PC-9 (cell line): ENCODE measurements at places on chromosomes 3 and 15. TPM values are rescaled to one million over a fixed set of nuclear protein-coding genes. Genes with fewer than 3 reads are reported as not detected.

DNA sequence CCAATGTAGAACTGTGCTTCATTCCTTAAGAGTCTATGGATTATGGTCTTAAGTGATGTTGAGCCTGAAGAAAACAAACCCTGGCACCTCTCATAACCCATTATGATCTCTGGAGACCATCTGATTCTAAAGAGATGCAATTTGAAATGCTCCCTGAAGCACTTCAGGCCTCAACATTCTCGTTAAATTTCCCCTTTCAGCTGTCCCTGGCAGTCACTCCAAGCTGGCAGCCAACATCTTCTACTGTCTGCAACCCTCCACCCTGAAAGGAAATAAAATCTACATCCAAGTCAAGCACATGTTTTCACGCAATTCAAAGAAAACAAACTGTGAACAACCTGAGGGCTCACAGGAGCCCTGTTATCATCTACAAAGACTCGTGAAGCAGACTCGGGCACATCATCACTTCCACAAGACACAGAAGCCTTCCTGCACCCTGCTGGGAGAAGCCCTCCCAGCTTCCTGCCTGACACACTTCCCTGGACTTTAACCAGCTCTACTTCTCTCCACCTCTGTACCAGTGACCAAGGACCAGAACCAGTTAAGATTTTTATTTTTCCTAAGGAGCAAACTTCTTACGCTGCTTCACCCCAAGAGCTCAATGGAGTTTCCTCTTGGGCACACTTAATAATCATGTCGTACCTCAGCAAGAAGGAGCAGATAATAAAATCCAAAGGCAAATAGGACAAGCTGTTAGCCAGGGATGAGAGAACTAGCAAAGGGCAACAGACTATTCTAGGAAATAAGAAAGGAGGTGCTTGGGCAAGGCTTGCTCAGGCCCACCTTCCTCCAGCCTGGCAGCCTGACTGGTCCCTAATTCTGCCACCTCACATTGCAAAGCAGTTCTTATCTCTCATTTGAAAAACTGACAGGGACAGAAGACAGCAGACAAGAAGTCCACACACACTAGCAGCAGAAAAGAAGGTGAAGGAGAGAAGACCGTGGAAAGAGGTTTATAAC, 67.1 kb downstream of the MAGI1 start:
- H3K4me1 ChIP-seq, result no peaks in the 10 kb centered on the region
- DNase-seq, result no peak
- no peak overlapping the region for H3K4me3 ChIP-seq
- H3K27ac ChIP-seq, result no peak overlapping the region
- H3K36me3 ChIP-seq, result no peaks in the 10 kb centered on the region
- no peaks in the 10 kb centered on the region for H3K27me3 ChIP-seq

DNA sequence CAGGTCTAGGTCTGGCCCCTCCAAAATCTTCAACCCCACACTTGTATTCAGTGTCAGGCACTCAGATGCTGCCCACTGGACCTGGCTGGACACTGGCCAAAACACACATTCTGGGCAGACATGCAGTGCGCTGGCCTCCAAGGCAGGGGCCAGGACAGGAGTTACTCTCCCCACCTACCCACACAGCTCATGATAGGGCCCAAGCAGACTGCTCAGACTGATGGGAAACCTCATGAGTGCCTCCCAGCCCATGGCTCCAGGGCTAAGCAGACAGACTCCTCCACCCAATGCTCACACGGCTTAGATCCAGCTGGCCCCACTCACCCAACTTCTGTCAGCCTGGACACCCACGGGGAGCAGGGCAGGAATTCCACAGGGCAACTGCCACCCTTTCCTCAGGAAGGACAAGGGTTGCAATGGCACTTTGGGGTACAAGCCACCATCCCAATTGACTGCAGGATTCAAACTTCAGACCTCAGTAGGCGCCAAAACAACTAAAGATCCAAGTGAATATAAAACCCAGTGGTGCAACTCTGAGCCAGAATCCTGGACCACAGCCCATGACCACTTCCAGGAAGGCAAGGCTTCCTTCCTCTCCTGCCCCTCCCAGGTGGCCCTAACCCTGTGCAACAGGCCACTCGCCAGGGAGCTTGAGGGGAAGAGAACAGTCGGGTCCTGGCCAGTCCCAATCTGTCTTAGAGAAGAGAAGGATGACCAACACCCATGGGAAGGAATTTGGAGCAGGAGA, 1.4 kb downstream of the LTF start:
- no peak overlapping the region for H3K4me3 ChIP-seq
- H3K4me1 ChIP-seq, result no peaks in the 10 kb centered on the region
- H3K27ac ChIP-seq, result no peak overlapping the region
- DNase-seq, result no peak

GRCh38 chr3:170585008-170585936, 603 bp downstream of the SLC7A14 start:
- H3K27ac ChIP-seq, result no peak overlapping the region
- H3K4me1 ChIP-seq, result no peaks in the 10 kb centered on the region
- no peaks in the 10 kb centered on the region for H3K36me3 ChIP-seq
- H3K4me3 ChIP-seq, result no peak overlapping the region
- H3K27me3 ChIP-seq, result 0 out of 2 replicates have a peak, but pooled peaks cover 4% of the 10 kb centered on the region

DNA sequence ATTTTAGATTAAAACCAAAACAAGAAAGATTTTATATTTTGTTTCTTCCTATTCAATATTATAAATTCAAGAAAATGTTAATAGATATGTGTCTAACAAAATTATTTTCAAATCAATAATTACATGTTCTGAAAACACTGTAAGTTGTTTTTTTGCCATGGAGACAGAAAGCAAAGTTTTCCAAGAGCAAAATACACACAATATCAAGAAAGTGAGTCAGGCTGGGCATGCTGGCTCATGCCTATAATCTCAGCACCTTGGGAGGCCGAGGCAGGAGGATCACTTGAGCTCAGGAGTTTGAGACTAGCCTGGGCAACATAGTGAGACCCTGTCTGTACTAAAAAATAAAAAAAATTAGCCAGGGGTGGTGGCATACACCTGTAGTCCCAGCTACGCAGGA, 71.7 kb downstream of the TTC23 start:
- peaks cover 7% of the 10 kb centered on the region; the same call in 1 of the 2 replicates for H3K4me1 ChIP-seq
- no peak for DNase-seq
- H3K27ac ChIP-seq, result no peak overlapping the region
- no peaks in the 10 kb centered on the region for H3K27me3 ChIP-seq
- no peaks in the 10 kb centered on the region for H3K36me3 ChIP-seq
- H3K4me3 ChIP-seq, result no peak overlapping the region

Gene RBP2
- not detected in 2 replicates for total RNA-seq

Gene GOLGA8S
- 0.09 TPM in 1 of 2 replicates, not detected in the other for total RNA-seq

Gene CCR1
- total RNA-seq, result 0.28 TPM in 1 of 2 replicates, not detected in the other

Gene NMNAT3
- 1.6 and 3.0 TPM in 2 replicates for total RNA-seq

Gene CRABP1
- not detected in 2 replicates for total RNA-seq
